ENCODE measurements at places on chromosomes 1 and 21.

DNA sequence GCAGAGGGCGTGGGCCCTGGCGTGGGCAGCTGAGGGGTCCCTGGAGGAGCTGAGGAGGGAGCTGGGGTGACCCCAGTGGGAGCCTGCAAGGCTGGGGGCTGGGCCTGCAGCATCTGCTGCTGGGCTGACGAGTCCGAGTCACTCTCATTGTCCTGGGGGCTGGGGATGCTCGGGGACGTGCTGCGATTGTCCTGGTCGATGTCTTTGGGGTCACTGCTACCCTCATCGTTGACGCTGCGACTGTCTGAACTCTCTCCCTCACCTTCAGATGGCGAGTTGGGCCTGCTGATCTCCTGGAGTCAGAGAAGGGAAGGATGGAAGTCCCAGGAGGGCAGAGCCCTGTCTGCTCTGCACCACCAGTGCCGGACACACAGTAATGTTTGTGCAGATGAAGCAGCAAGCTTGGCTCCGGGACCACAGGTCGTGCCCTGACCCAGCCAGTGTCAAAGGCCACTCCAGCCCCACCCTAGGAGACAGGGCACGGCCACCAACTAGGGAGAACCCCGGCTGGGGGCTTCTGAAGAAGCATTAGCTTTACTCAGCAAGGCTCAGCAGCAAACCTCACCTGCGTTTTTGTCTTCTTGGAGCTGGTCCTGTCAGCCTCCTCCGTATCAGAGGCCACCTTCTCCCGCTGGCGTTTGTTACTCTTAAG, 43.4 kb downstream of the SLC45A1 start:
- no peak for DNase-seq

DNA sequence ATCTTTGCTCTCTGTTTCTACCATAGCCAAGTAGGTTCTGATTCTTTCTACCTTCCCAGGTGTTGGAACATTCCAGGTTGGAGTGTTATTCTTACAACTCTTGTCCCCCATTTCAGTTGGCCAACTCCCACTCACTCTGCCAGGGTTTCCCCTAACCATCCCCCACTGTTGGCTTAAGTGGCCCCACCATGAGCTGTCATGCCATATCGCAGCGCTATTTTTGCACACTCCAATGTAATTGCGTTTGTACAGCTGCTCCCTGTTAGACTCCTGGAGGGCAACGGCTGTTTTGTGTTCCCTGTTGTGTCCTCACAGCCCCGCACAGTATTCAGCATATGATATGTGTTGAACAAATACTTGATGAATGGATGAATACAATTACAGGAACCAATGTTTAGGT, 117.7 kb upstream of the ETS2 start:
- no peak for DNase-seq

DNA sequence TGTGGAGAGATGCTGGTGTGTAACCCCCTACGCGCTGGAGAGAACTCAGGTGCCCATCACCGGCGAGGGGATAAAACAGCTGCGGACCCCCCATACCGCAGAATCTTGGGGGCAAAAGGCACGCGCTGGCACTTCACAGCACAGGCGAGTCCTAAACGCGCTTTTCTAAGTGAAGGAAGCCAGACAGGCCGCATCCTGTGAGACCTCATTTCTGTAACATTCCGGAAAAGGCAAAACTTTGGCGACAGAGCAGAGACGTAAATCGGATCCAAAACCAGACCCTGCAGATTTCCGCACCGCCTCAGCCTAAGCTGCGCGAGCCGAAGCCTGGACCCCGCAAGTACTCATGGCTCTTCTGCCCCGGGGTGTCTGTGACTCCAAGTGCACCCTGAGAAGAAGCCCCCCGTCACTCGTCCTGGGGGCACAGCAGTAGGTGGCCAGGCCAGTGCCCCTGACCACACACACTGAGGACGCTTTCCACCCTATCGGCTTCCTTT, 60.9 kb downstream of the SLX9 start:
- no peak for DNase-seq

- DNase-seq = no peak
Measured at GRCh38 chr1:205065666-205066065, 18.6 kb downstream of the TMEM81 start.

DNA sequence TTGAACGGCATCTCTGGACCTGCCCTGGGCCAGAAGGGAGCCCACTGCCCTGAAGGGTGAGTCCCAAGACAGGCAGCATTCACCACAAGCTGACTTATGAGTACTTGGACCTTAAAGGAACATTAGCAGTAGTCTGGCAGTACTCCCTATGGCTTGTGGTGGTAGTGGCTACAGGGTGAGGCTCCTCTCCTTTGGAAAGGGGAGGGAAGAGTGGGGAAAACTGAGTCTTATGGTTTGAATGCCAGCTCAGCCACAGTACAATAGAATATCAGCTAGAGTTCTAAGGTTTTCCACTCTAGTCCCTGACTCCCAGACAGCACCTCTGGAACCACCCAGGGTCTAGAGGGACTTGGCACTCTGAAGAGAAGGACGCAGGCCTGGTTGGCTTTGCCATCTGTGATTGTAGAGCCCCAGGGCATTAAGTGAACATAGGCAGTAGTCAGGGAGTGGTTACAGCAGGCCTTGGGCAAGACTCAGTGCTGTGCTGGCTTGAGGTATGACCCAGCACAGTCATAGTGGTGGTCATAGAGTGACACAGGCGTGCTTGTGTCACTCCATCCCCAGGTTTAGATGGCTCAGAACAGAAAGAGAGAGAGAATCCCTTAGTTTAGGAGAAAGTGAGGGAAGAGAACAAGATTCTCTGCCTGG, 31.0 kb downstream of the CD53 start:
- no peak for DNase-seq

GRCh38 chr1:3556336-3556735, 55.0 kb downstream of the MEGF6 start:
- no peak for DNase-seq

- DNase-seq = no peak
Measured at GRCh38 chr1:226903819-226904716, 33.7 kb downstream of the PSEN2 start.

GRCh38 chr1:15510611-15511405, 13.2 kb downstream of the CASP9 start:
- DNase-seq = no peak

DNA sequence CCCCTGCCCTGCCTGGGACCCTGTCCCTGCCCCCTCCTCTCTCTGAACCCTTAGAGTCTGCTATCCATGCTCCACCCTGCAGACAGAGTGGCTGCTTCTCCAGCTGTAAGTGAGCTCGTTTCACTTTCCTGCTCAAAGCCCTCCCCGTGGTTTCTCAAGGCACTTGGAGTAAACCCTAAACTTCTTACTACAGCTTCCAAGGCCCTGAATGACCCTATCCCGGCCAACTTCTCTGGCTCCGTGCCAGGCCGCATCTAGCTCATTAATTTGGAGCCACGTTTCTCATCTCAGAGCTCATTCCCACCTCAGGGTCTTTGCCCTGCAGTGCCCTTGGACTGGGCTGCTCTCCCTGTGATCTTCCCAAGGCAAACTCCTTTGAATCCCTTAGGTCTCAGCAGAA, 235.1 kb upstream of the RUNX1 start:
- DNase-seq = no peak

- no peak for DNase-seq
Measured at GRCh38 chr1:203763505-203763904, 1.5 kb upstream of the LAX1 start.

GRCh38 chr1:229203991-229204632, 66.8 kb upstream of the RAB4A start:
- no peak for DNase-seq

GRCh38 chr1:232011961-232012360, 385.4 kb downstream of the DISC1 start:
- DNase-seq = no peak

DNA sequence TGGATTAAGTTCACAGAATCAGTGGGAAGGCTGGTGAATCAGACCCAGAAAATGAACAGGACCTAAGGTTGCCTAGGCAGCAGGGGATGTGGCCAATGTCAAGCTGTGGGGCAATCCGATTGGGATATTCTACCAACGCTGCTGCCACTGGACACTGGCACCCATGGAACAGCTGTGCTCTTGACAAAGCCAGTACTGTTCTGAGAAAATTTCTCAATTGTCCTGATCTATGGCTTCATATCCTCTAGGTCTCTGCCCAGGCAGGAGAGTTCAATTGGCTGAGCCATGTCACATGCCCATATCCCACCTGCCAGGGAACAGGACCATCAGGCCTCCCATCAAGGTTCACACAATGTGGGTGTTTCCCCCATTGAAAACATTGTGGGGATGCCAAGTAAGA, 6.2 kb downstream of the TACSTD2 start:
- DNase-seq = no peak

DNA sequence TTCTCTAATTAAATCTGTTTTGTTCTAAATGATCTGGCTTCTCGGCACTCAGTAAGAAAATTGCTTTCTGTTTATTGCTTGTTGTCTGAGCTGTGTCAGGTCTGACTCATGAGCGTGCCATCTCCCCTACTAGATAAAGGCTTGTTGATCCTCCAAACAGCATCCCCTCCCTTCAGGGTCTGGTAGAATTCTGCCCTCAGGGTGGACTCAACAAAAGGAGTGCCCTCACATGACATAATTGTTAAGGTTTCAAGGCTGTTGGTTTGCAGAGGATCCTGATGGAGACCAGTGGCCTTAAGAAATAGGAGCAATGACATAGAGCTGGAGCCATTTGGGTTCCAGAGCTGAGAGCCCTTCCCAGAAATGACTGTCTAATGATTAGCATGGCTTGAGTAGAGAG, 36.0 kb upstream of the ATP2B4 start:
- no peak for DNase-seq

DNA sequence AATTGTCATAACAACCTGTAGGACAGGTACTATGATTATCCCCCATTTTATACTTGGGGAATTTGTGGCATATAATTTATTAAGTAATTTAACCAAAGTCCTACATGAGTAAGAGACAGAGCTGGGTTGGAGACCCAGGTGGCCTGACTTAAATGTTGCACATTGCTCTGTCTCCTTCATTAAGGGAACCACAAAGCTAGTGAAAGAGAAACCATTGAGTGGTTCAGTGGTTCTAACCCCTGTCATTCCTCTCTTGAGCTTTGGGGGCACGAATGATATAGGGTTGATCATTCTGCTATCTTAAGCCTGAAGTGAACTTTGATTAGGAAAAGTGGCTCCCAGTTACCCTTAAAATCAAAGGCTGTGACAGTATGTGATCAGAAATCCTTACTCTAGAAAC, 5.3 kb upstream of the MAP3K7CL start:
- no peak for DNase-seq

DNA sequence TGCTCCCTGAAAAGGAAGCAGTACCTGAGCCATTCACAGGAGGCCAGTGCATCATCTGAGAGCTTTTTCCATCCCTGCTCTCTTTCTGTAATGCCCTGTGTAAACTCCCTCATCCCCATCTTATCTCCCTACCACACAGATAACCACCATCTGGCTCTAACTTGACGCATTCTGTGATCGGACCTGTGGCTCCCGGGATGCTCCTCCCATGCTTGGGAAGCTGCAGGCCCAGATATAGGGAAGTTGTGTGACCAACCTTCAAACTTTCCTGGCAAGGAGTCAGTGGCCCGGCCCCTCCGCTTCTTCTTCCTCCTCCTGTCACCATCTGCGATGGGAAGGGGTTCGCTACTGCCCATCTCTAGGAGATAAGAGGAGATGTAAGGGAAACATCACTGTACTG, 21.1 kb downstream of the MKNK1 start:
- no peak for DNase-seq

DNA sequence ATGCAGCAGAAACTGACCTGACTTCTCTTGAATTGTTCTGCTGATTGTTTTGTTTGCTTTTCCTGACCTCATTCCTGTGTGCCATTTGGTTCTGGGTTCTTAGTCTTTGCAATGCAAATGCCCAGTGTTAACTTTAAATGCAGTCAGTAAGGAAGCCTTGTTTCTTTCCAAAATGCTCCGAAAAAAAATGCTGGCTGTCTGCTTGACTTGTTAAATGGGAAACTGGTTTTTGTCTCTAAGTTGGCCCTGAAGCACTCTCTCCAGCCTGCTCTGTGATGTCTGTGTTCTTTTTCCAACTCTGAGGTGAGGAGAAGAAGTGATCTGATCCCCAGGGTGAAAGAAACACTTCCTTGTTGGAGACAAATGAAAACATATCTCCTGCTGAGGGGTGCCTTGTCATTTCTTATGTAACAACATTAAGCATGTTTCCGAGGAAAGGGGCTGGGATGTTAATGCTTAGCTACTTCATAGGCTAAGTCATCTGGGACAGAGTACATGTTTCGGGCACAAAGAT, 256.3 kb upstream of the ADGRL4 start:
- no peak for DNase-seq

DNA sequence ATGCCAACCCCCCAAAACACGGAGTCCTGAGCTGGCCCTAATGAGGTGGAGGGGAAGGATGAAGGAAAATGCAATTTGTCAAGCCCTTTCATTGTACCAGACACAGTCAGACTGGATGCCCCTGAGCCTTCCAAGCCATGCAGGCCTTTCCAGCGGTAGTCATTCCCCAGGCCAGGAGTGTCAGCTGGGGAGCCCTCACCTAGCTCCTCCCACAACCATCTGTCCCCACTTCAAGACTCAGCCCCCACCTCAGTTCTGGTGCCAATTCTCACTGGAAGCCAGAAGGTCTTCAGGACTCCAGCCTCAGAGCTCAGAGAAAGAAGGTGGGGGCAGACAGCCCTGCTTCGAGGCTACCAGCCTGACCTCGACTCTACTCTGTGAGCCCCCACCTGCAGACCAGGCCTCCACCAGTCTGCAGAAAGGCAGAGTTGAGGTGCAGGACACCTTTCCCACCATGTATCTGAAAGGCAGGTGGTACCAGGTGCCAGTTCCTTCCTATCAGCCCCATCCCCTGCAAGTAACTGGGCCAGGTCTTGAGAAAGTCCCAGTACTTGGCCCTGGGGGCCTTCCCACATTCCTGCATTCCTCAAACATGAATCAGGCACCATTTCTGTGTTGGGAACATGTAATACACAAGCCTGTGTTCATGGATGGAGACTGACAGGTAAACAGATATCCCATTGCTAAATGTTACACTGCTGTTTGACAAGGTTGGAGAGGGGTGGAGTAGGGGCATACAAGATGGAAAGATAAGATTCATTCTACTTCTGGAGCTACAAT, 180.6 kb upstream of the EDN2 start:
- DNase-seq = no peak

All from stimulated activated CD8-positive, alpha-beta memory T cell treated with anti-CD3 and anti-CD28 coated beads, Interleukin-7, amount 100 ng/mL, for 1 hour (primary cell).